Activated CD4-positive, alpha-beta T cell treated with anti-CD3 and anti-CD28 coated beads, Interleukin-2, amount 50 U/mL, for 16 hours (primary cell): ENCODE measurements at places on chromosomes 5 and 9.

DNA sequence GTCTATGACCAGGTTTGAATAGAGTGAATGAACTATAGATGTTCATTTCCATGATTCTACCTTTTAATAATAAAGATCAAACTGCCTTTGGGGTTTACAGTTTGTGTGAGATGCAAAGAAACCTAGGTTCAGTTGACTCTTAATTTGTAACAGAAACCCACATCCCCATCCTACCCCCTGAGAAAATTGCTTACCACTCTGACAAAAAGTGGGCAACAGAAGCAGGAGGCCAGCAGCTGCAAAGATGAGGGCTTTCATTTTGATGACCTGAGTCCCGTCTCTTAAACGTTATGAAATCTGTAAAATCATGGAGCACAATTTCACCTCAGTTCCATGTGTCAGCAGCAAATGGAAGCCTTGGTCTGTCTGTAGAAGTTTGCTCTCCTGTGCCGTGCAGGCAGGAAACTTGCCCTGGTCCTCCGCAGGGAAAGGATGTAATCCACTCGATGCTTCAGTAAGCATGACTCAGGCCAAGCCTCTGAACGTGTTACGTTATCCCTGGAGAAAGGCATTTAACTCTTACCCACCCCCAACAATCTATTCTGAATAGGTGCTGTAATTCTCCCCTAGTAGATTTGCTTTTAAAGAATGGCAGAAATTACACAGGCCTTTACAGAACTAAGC, at the start of gene F2RL2:
F2RL2 (minus strand) TSS at position 431 of the 624 bp plus-strand sequence; CDS start at position 258, 173 bp downstream.
- DNase-seq, result no peak

- DNase-seq, result no peak
Observed at GRCh38 chr9:88711719-88712118, 176.7 kb downstream of the NXNL2 start.

DNA sequence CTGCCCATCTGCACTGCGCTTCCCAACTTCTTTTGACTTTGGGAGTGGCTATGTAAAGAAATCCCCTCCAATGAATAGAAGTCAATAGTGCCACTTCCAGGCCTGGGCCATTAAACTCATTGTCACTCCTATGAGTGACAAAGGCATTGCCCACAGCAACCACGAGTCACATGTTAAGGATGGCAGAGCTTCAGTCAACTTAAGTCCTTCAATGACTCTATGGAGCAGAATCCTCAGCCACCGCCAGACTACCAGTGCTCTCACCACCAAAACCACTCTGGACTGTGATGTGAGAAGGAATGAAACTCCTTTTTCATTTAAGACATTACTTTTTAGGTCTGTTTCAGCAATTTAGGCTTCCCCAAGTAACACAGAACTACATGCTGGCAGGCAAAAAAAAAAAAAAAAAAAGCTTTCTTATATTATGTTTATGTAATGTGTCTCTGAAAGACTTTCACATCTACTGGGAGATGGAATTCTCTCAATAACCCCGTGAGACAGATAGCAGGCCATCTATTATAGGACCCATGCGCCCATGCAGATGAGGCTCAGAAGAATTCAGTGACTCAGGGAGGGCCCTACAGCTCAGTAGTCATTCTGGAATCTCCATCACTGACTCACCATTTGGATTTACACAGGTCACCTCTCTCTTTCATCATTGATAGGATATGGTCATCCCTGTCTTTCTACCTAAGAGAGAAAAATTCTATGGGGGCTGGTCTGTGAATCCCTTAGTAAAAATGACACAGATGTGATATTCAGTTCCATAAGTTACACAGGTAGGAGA, 180.5 kb downstream of the CEMIP2 start:
- peak; percentile 8 for DNase-seq

GRCh38 chr5:122030251-122030650, 47.8 kb downstream of the LOX start:
- DNase-seq, result no peak

DNA sequence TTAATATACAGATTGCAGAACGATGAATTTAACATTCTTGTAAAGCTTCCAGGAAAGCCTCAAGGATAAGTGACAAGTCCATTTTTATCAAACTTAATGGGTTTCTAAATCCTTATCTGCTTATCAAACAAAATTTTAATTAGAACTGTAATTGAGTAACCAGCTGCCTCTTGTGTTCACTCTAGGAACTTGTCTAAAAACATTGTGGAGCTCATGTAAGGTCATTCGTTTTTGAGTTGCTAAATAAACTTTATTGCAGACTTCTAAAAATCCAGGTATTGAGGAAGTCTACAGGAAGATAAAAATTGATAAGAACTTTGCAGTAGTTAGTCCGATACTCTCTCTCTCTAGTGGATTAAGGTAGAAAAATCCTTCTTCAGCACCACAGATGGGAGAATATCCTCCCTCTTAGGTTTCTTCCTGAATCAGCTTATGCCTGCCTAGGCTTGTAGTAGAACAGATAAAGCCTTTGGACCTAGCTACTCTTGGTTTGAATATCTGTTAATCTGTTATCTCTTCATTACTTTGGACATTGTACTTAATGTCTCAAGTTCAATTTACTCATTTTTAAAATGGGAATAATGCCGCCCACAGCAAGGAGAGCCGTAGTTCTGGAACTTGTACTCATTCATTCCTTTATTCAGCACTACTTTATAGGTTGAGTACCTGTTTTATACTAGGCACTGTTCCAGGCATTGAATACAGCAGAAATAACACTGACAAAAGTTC, 60.0 kb upstream of the DHFR start:
- DNase-seq, result no peak

DNA sequence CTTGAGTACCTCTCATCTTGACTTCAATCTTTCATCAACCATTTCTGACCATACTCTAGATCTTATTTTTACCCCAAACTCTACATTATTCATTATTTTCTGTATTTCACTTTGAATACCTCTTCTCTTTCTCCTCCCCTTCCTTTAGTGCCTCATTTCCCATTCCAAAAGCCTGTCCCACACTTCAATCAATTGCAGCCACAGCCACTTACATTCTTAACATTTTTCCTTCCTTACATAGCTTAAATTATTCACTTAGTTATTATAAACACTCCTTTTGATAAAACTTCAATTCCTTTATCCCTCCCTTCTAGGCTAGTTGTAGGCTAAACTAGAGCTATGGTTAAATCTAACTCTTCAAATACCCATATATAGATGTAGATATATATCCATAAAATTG, 344.0 kb downstream of the PRR16 start:
- no peak for DNase-seq

DNA sequence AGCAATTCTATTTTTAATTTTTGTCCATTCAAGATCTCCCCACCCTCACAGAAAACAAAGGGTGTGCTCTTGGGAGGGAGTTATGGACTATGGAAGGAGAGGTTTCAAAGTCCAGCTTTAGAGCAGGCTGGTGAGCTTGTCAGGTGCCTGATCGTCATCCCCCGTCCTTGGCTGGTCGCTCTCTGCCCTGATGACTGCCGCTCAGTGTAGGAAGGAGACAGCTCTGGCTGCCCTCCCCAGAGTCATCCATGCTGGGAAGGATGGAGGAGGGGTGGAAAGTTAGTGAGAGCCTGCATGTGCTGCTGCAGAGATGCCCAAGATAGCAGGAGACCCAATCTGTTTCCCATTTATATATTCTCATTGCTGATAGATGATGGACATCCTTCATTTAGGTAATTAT, 96.6 kb downstream of the NLN start:
- no peak for DNase-seq

DNA sequence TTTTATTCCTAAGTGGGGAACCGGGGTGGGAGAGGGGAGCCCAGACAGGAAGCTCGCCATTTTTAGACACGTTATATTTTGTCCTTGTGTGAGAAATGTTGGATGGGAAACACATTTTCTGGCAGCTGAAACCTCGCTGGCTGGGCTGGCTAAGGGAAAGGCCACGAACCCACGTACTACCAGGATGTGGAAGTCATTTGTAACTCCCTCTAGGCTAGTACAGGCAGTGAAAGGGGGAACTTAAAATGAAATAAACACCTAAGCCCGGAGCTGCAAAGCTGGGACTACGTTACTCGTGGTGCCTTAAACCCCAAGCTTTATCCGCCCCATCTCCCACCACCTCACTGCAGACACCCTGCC, 42.5 kb downstream of the TMEM174 start:
- no peak for DNase-seq

DNA sequence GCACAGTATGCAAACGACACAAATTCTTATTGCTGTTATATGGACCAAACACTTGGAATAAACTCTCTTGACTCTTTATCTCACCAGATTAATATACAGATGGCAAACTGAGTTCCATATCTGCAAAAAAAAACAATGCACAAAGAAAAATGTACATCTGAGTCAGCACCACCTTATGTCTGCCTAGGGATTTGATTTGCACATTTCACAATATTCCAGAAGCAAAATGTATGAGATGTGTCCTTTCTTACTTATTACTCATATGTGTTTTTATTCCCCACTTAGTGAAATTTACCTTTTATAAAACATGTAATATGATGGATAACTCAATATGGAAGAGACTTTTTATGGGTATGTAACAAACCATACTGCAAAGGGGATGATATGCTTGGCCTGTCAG, 236.9 kb downstream of the GLIS3 start:
- no peak for DNase-seq

DNA sequence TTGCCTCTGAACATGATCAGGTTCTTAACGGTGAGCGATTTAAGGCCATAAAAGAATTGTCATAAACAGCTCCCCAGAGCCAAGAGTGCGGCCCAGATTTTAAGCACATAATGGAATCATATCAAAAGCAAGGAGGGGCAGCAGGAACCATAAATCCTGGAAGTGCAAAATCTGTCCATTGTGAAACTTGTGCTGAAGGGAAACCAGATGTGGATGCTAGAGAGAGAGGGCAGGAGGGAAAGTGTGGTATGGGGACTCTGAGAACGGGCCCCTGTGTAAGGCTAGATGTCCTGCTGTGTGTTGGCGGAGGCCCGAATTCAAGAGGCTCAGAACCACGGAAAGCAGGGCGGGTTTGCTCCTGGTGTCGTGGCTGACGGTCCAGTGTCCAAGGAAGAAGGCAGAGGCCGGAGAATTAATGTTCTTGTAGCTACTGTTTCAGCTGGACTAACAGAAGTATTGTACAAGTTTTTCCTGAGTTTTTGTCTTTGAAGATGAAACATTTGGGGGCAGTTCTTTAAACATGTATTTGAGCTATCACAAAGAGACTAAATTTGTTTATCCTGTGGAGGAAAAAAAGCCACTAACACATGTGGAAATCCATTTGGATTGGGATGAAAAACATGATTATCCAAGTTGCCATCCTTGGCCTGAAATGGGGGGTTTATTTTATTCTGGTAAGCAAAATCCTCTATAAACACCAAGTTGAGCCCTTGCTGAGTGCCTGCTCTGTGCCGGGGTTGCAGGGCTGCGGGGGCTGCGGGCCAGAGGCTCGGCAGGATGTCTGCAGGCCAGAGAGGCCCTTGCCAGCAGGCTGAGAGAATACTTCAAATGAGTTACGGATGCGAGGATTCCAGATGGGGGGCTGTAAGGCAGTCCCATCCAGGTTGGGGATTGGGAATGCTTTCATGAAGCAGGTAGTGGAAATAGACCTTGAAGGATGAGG, 9.2 kb upstream of the CXCL14 start:
- no peak for DNase-seq

DNA sequence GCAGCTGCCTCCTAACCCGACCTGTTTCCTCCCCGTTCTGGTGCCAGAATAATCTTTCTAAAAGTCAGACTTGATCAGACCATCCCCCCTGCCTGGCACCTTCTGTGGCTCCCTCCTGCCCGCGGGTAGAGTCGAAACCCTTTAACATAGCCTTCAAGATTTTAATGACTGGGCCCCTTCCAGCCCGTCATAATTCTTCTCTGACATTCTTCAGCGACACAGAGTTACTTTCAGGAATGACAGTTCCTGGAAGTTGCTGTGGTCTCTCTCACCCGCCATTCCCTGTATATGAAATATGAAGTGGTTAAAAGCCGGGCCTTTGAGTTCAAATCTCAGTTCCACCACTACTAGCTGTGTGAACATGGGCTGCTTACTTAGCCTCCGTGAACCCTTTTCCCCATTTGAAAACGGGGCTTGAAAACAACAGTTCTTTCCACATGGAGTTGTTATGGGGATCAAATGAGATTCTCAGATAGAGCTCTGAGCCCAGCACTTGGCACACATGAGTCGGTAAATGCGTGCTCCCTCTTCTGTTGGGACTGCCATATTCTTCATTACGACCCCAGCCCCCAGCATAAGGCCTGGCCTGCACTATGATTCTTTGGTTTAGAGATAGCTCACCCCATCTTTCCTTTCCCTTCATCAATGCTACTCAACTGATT, 737 bp downstream of the NANS start:
- no peak for DNase-seq

- no peak for DNase-seq
Observed at GRCh38 chr9:121819428-121820231, 168.2 kb downstream of the DAB2IP start.

- DNase-seq, result no peak
Observed at GRCh38 chr9:122389799-122390481, 19.1 kb downstream of the PTGS1 start.

GRCh38 chr5:1962619-1963355, 80.1 kb upstream of the IRX4 start:
- no peak for DNase-seq

GRCh38 chr5:109703829-109704228, 14.1 kb downstream of the MAN2A1 start:
- no peak for DNase-seq

DNA sequence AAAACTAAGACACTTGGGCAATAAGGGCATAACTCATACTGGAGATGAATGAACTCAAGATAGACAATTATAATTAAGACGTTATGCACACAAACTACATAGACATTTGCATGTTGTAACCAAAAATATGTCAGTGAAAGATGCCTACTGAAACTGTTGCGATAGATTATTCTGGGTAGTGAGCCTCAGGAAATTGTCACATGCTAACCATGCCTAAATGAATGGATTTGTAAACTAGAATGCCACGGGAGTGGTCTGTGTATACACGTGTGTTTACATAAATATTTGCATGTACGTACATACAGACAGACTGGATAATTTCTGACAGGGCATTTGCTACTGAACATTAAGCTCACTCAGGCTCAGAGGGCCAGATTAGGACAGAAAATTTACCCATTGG, 1.2 kb downstream of the NIPSNAP3B start:
- DNase-seq, result no peak

DNA sequence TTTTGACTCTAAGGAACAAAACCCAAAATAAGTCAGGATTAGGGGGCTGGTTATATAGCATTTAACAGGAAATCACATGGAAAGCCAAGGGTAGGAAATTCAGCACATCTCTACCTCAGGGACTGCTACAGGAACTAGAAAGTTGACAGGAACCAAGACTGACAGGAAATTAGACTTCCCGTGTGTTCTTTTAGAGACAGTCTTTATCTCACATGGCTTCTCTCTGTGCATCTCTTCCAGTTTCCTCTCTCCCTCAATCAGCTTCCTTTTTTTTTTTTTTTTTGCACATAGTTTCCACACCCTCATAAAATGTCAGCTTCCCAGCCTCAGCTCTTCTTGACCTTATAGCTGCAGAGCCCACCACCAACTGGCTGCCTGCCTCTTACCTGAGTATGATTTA, 4.8 kb downstream of the RECK start:
- peak; percentile 3 for DNase-seq

DNA sequence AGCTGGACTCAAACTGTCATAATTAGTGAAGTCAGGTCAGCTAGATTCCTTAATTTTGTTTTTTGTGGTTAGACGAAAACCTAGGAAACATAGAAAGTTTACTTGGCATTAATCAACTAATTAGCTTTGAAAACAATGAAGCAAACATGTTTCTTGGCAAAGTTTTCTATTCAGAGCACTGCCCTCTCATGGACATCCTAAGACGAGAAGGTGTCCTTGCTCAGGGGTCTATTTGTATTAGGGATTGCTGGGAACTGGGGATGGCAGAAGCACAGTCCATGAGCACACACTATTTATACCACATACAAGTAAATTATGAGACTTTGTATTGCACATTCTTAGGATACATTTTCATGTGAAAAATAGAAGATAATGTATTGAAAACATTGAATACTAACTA, 49.7 kb downstream of the POC5 start:
- DNase-seq, result no peak
